ENCODE measurements at places on chromosomes 11 and 22.

- DNase-seq: no peak
These were observed 24.8 kb downstream of the ARVCF start for GRCh38 chr22:19991645-19992451.

DNA sequence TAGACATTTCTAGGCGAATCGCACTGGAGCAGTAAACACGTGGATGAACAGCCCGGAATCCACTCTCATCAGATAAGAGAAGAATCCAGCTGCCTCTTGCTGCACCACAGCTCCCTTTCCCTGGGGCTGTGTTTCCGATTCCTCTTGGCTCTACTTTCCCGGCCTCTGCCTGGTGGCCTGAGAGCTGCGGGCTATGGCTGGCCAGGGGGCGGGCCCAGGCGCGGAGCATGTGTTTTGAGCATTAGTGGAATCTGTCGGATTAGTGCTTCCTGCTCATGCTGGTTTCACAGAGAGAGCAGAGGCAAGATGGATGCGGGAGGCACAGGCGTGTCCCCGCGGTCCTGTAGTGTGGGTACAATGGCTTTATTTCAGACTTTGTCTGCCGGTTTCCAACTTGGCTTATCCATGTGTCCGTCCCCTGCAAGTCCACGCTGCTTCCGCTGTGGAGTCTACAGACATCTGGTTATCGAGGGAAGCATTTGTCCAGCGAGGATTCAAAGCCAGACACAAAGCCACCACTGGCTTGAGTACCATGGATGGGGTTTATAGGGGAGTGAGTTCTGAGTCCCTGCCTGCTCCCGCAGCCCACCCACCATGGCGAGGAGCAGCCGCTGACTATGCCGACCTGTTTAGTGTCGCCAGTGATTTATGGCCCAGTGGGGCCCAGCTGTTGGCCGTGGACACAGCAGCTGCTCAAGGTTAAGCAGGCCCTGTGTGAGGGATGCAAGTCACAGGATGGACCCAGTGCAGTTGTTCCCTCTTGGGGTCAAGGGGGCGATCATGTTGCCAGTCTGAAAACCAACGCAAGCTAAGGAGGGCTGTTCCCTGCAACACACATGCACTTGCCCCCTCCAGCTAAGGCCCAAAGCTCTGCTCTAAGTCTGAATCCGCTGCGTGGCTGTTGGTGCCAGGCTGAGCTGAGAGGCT is 43.3 kb upstream of the EP300 start:
- DNase-seq: no peak

DNA sequence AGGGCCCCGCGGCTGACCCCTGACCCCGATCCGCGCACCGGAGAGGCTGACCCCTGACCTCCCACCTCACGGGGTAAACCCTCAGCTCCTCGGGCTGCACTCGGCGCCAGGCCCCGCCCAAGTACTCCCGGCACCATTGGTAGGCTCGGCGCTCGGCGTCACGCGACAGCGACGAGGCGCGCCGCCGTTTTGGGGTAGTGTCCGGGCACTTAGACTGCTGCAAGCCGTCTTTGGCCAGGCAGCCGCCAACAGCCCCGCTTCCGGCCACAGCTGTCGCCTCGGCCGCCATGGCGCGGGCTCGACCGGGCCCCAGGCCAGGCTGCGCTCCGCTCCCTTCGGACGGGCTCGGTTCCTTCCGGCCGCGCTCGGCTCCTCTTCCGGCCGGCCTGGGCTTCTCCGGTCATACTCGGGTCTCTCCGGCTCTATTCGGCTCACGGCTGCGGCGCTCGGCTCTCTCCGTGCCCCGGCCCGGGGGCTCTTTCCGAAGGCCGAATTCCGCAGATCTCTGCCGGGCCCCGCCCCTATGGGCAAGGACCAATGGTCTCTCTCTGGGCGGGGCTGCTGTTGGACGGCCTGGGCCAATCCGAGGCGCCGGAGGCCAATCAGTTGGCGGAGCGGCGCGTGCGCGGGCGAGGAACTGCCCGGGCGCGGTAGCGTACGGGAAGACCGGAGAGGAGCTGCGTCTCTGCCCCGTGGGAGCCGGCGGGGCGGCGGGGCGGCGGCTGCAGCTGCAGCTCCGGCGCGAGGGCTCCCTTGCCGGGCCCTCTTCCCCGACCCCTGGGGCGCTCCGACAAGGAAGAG is at the start of gene CHKB:
Gene CHKB (minus strand): TSS at position 357 of the 801 bp plus-strand sequence. CDS start 68 bp downstream, at position 289.
- DNase-seq: peak; percentile 98

GRCh38 chr11:98099371-98099770 is 921.4 kb upstream of the CNTN5 start:
- no peak for DNase-seq

- no peak for DNase-seq
These were observed 288.1 kb downstream of the ETS1 start for GRCh38 chr11:128299132-128299726.

- DNase-seq: peak; percentile 56
These were observed at the start of gene TYMP for GRCh38 chr22:50529897-50530579. Gene TYMP, minus strand, starts transcription at chr22:50530012. Its CDS starts 303 bp downstream, at chr22:50529709.

- DNase-seq: peak; percentile 91
These were observed 65.5 kb upstream of the ARHGAP20 start for GRCh38 chr11:110777775-110778174.

DNA sequence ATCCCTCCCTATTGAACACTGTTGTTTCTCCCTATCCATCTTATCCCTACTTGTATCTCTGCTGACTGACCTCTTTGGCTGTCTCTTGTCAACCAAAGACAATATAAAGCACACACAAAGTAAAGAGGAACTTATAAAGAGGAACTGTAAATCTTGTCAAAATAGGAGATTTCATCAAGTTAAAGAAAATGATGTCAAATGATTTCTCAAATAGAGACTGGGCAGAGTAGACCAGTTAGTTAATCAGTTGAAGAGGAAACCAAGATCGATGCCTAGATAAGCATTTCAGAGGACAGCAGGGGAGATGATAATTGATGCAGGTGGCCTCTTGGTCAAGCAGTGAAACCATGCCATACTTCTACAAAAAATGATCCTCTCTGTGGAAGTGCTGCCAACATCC is 22.7 kb downstream of the KCNQ1OT1 start:
- peak; percentile 76 for DNase-seq

GRCh38 chr11:102882389-102883024 is 7.7 kb upstream of the MMP12 start:
- no peak for DNase-seq

- peak; percentile 29 for DNase-seq
These were observed 23.9 kb upstream of the TCF20 start for GRCh38 chr22:42294034-42294985.
